ENCODE measurements at places on chromosomes 11 and 22. TPM values are rescaled to one million over a fixed set of nuclear protein-coding genes. Genes with fewer than 3 reads are reported as not detected.

CLCF1 gene
- total RNA-seq, result 4.9 TPM

IGSF9B gene
- 0.55 TPM for total RNA-seq

AHNAK gene
- 86.0 TPM for total RNA-seq

PLAAT2 gene
- not detected for total RNA-seq

MUC6 gene
- total RNA-seq, result not detected

PLEKHB1 gene
- total RNA-seq, result 0.15 TPM

LINC01488 gene
- total RNA-seq, result not detected

TPP1 gene
- 2.9 TPM for total RNA-seq

ANGPTL5 gene
- total RNA-seq, result not detected

CALCA gene
- 1.3 TPM for total RNA-seq

P2RX6 gene
- 5.2 TPM for total RNA-seq

CECR2 gene
- total RNA-seq, result 1.4 TPM

KBTBD3 gene
- total RNA-seq, result 4.4 TPM

FHIP1B gene
- total RNA-seq, result 11.7 TPM

CADM1 gene
- total RNA-seq, result 0.35 TPM

OR51B4 gene
- total RNA-seq, result not detected

TIMP3 gene
- total RNA-seq, result 0.38 TPM

GGTLC3 gene
- not detected for total RNA-seq

KCNJ1 gene
- not detected for total RNA-seq

ACTN3 gene
- total RNA-seq, result not detected

CNTN5 gene
- 0.32 TPM for total RNA-seq

KDM4D gene
- total RNA-seq, result 0.57 TPM

ADAMTS8 gene
- total RNA-seq, result 0.02 TPM

MUC5AC gene
- under 0.01 TPM for total RNA-seq

ATG16L2 gene
- 5.1 TPM for total RNA-seq

GP1BB gene
- total RNA-seq, result 3.9 TPM

OR51B2 gene
- not detected for total RNA-seq

C22orf42 gene
- not detected for total RNA-seq

TBRG1 gene
- 30.3 TPM for total RNA-seq

TENM4 gene
- total RNA-seq, result not detected

TSPAN18 gene
- not detected for total RNA-seq

MS4A10 gene
- total RNA-seq, result not detected

CHADL gene
- 0.15 TPM for total RNA-seq

CD3G gene
- total RNA-seq, result not detected
